ENCODE measurements at places on chromosomes 5 and 9.
A peak's percentile ranks its signal among the peaks of the same experiment; 100 is the strongest.

GRCh38 chr9:19231126-19231903 is 822 bp downstream of the DENND4C start:
- DNase-seq = no peak

DNA sequence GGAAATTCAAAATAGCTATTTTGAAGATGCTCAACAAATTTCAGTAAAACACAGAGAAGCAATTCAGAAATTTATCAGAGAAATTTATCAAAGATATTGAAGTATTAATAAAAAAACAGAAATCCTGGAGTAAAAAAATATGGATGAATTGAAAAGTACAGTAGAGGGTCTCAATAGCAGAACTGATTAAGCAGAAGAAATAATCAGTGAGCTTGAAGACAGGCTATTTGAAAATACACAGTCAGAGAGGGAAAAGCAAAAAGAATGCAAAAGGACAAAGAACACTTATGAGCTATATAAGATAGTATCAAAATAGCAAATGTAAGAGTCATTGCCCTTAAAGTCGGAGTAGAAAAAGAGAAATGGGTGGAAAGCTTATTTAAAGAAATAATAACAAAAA is 107.9 kb upstream of the PPP2R2B start:
- DNase-seq = no peak

DNA sequence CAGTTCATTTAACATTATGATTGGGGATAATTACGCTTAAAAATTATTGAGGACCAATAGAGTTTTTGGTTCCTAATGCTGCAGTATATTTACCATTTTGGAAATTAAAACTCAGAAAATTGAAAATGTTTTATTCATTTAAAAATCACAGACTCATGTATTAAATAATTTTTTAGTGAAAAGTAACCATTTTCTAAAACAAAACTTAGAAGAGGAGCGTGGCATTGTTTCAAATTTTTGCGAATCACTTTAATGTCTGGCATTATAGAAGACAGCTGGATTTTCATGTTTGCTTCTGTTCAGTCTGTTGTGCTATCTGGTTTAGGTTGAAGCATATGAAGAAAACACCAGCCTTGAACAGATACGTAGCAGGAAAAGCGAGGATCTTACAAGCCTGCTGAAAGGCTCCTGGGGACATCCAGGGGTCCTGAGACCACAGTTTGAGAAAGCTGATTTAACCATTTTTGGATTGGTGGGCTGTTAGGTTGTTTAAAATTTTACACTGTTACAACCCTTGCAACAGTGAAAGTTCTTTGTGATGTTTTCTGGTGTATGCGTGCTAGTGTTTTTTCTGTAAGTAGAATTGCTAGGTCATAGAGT is 1.6 kb downstream of the ZFYVE16 start:
- peak; percentile 4 for DNase-seq

DNA sequence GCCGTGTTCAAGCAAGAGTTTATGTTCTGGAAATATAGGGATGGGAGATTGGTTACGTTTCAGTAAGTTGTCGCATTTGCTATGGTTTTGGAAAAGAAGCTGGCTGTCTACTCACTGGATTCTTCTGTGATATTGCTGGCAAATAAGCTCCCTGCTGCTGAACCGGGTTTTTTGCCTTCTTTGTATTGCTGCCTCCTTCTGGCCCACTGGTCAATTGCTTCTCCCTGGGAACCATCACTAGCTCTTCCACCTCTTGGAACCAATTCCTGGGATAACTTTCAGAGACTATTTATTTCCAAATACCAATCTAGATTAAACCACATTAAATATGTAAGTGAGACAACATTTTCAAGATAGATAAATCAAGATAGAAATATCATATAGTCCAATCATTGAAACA is 43.0 kb downstream of the NUDT12 start:
- no peak for DNase-seq

DNA sequence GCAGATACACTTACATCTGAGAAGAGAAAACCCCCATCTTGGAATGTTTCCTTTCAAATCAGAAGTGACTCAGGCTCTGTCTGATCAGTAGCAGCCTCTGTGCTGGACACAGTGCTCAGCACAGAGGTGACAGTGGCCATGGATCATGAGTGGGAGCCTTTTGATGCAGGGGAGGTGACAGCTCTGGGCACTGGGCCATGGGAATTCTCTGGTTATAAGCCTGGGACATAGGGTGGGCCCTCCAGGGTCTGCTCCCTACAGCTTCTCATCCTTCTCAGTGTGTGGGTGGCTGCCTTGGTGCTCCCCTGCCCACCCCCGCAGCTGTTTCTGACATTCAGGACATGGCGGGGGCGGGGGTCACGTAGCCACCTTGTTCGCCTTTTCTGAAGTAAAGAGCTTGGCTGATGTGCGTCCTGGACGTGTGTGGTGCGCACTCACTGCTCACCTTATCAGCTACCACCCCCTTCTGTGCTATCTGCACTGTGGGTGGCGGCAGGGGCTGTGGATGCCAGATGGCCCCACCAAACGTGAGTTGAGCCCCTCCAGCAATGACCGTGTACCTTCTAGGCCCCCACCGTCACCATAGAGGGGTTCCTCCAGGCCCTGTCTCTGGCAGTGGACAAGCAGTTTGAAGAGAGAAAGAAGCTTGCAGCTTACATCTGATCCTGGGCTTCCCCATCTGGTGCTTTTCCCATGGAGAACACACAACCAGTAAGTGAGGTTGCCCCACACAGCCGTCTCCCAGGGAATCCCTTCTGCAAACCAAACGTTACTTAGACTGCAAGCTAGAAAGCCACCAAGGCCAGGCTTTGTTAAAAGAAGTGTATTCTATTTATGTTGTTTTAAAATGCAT is 24.0 kb downstream of the TRIP13 start:
- no peak for DNase-seq

DNA sequence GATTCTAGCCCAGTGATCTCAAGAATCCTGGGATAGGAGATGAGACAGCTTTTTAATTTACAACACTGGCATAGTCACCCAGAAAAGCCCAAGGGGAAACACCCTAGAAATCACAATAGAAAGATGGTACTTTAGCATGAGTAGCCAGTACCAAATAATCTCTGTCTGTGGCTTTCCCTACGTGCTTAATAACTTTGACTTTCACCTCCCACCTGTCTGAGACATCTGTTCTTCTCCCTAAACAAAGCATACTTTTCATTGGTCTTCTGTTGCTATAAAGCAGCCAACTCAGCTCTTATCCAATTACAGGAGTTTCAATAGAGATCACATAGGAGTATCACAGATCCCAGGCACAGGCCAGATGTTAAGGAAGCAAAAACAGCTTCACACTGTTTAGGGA is 10.4 kb downstream of the MARCHF3 start:
- DNase-seq = no peak

GRCh38 chr9:126705767-126706697 is 92.3 kb downstream of the LMX1B start:
- DNase-seq = no peak

DNA sequence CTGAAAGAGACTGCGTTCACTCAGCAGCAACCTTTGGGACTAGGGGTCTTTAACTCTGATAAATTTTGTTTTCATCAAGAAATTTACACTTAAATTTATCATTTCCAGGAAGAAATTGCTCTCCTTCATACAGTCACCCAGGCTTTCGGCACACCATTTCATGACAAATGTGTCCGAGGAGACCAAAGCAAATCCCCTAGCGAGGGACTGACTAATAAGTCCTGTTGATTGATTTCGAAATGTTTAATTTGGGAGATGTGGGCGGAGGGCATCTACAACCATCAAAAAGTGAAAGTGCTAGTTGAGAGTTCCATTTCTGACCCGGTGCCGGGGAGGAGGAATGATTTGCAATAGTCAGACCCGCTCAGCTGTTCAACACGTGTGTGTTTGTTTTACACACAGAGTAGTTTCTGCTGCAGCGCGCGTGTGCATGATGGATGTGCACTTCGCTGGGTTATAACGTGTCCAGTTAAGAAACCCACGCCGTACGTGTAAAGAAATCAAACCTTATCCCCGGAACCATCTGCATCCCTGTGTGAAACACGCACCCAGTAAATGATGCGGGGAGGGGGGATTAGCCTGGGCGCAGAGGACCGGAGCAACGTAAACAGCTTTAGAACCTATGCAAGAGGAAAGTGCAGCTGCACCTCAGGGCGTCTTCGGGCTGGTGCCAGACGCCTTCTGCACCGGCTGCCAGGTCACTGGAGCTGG is 845 bp upstream of the NR4A3 start:
- DNase-seq = peak; percentile 64

DNA sequence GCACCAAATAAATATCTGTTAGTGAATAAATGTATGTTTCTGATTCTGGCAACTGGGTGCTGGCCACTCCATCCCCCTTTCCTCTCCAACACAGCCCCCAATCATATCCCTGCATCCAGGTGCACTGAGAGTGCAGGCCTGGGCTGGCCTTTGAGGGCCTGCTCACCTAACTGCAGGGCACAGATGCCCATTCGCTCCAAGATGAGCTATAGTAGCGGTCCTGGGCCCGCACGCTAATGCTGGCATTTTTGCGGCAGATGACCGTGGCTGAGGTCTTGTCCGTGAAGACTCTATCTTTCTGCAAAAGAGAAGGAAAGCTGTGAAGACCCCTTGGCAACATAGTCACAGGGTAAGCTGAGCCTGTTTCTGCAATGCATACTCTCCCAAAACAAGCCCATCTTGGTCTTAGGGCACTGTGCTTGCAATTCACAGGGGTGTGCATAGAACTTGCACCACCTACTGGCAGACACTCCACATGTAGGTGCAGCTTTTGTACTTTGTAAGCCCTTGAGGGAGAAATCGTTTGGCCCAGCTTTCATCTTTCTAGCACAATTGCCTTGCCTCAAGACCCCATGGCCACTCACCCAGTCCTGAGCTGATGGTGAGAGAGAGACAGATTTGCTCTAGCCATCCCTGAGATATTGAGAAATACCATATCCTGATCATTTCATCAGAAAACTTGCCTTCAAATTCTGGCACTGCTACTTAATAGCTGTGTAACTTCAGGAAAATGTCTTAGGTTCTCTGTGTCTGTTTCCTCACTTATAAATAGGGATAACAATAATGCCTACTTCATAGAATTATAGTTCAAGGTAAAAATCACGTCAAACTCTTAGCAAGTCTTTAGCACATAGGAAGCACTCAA is 13.5 kb downstream of the IL12B start:
- peak; percentile 52 for DNase-seq

- DNase-seq = no peak
These were observed 64.8 kb downstream of the GRIN3A start for GRCh38 chr9:101673642-101674041.

Data from fibroblast of skin of abdomen (primary cell).